ENCODE measurements at places on chromosomes 7 and 10. TPM values are rescaled to one million over a fixed set of nuclear protein-coding genes. Genes with fewer than 3 reads are reported as not detected.

- no peak overlapping the region for H3K27ac ChIP-seq
- H3K27me3 ChIP-seq: peaks cover 4% of the 10 kb centered on the region
- no peak for DNase-seq
- H3K36me3 ChIP-seq: no peaks in the 10 kb centered on the region
- no peak overlapping the region for H3K4me3 ChIP-seq
Observed at GRCh38 chr7:155222061-155222460, 75.6 kb upstream of the INSIG1 start.

GRCh38 chr10:132511121-132512051 lies 26.2 kb upstream of the INPP5A start:
- peak; percentile 18 for DNase-seq
- H3K27ac ChIP-seq: peak overlapping the region; percentile 73
- H3K4me1 ChIP-seq: no peaks in the 10 kb centered on the region
- no peaks in the 10 kb centered on the region for H3K36me3 ChIP-seq
- H3K4me3 ChIP-seq: no peak overlapping the region

- no peak overlapping the region for H3K27ac ChIP-seq
- no peaks in the 10 kb centered on the region for H3K27me3 ChIP-seq
- no peak overlapping the region for H3K4me3 ChIP-seq
- DNase-seq: no peak
- peaks cover 7% of the 10 kb centered on the region for H3K36me3 ChIP-seq
Observed at GRCh38 chr10:488081-488932, 201.2 kb downstream of the DIP2C start.

DNA sequence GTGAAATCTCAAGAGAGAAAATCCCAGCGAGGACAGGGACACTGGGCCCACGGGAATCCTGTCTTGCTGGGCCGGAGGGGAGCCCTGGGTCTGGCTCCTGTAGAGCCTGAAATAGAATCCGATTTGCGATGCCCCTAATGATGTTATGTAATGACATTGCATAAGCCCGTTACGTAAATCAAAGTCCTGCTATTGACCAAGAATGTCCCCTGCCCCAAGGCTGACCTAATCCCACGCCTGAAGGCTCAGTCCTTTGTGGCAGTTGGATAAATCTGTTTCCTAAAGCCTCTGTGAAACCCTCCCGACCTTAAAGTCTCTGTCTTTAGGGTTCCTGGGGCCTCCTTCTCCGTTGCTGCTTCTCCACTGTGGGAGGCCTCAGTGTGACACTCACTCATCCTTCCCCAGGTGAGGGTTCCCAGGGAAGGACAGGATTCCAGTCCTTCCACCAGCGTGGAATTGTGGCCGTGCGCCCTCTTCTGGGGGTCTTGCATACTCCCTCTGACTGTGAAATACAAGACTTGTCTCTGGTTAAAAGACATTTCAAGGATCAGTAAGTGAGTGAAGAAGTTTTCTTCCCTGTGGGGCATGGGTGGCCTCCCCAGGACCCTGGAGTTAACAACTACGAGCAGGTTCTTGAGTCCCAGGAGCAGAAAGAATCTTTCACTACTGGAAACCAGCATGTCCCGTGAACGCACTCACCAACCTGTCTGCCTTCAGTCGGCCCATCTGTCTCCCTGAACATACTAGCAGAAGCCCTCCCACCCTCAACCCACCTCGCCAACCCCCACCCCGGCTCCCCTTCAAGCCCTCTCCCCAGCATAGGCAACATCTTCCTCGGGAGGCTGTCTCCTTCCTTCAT lies 19.8 kb downstream of the ZNF467 start:
- no peaks in the 10 kb centered on the region for H3K36me3 ChIP-seq
- H3K4me3 ChIP-seq: no peak overlapping the region
- H3K4me1 ChIP-seq: no peaks in the 10 kb centered on the region
- no peaks in the 10 kb centered on the region for H3K27me3 ChIP-seq
- no peak overlapping the region for H3K27ac ChIP-seq

DNA sequence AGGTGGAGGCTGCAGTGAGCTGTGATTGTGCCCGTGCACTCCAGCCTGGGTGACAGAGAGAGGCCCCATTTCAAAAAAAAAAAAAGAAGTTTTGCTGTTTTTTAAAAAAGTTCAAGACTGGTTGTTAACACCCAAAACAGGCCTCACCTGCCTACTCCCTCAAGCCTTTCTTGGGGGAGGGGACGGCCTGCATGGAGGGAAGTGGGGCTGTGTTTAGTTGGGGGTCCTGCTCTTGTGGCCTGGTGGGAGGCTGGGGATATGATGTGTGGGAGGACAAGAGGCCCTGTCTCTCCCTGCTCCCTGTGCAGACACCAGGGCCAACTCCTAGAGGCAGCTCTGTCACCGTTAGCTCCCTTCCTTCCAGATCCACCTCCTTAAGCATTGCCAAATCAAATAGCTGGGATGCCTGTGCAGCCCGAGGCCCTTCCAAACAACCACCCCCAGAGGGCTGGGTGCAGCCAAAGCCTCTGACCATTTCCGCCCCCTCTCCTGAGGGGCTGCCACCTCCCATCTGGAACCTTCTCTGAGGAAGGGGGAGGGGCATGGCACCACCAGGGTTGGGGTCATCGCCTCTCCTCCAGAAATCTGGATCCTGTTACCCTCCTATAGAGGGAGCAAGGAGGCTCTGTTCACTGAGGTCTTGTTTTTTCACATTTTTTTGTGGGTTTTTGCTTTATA lies 32.9 kb upstream of the ANKRD2 start:
- no peak overlapping the region for H3K4me3 ChIP-seq
- peak overlapping the region; percentile 88 for H3K27ac ChIP-seq
- no peaks in the 10 kb centered on the region for H3K27me3 ChIP-seq
- peaks cover 59% of the 10 kb centered on the region for H3K4me1 ChIP-seq
- DNase-seq: peak; percentile 54

The ERVW-1 gene
- not detected for total RNA-seq

- H3K36me3 ChIP-seq: no peaks in the 10 kb centered on the region
- no peak overlapping the region for H3K4me3 ChIP-seq
- H3K4me1 ChIP-seq: no peaks in the 10 kb centered on the region
- DNase-seq: no peak
- H3K27ac ChIP-seq: no peak overlapping the region
Observed at GRCh38 chr10:89363729-89364442, 14.0 kb upstream of the IFIT1B start.

DNA sequence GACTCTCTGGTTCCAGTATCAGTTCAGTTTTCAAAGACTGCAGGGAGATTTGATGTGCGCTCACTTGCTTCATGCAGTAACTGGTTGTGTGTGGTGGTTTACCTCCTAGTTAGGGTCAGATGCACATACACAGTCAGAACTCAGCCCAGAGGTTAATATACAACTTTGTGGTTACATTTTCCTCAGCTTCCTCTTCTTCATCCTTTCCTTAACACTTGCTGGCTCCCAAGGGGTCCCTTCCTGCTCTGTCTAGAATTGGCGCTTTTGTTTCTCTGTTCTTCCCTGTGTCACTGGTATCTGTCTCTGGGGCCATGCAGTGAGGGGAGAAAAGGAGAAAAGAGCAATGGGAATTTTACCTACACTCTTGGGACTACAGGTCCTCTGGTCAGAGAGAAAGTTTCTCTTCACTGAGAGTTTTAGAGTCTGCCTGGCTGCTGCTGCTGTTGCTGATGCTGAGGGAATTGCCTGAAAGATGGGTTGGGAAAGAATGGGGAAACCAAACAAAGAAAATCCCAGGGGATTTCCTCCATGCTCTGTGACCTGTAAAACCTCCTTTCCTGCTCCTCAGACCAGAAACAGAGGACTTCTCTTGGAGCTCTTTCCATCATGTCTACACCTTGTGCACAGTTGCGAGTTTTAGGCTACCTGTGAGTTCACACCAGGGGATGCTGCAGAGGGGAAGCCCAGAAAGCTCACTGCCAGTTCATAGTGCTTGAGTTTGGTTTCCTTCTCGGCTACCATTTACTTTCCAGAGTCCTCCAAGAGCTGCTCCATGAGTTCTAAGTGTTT lies 74.6 kb downstream of the WDFY4 start:
- H3K27ac ChIP-seq: no peak overlapping the region
- no peak overlapping the region for H3K4me3 ChIP-seq
- no peak for DNase-seq
- H3K4me1 ChIP-seq: peaks cover 17% of the 10 kb centered on the region
- no peaks in the 10 kb centered on the region for H3K36me3 ChIP-seq

The PAPOLB gene
- total RNA-seq: 0.08 TPM

- no peaks in the 10 kb centered on the region for H3K27me3 ChIP-seq
- H3K4me1 ChIP-seq: peaks cover 14% of the 10 kb centered on the region
- H3K36me3 ChIP-seq: no peaks in the 10 kb centered on the region
- no peak for DNase-seq
Observed at GRCh38 chr7:30247541-30248401, 36.6 kb upstream of the ZNRF2 start.

DNA sequence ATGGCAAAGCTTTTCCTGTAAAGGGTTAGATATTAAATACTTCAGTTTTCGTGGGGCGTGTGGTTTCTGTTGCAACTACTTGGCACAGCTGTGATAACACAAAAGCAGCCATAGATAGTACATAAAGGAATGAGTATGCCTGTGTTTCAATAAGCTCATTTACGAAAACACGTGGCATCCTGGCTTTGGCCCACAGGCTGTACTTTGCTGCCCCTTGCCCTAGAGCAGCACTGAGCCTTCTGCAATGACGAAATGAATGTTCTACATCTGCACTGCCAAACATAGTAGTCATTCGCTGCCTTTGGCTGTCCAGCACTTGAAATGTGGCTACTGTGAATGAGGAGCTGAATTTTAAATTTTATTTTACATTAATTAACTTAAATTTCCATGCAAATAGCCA lies 376.2 kb upstream of the TPK1 start:
- H3K27me3 ChIP-seq: no peaks in the 10 kb centered on the region
- H3K27ac ChIP-seq: no peak overlapping the region
- no peaks in the 10 kb centered on the region for H3K4me1 ChIP-seq
- no peak overlapping the region for H3K4me3 ChIP-seq
- DNase-seq: no peak

The DPYSL4 gene
- total RNA-seq: 13.2 TPM

- no peak for DNase-seq
- H3K4me1 ChIP-seq: peaks cover 12% of the 10 kb centered on the region
- H3K27ac ChIP-seq: no peak overlapping the region
- H3K4me3 ChIP-seq: no peak overlapping the region
- H3K36me3 ChIP-seq: peaks cover 91% of the 10 kb centered on the region
- no peaks in the 10 kb centered on the region for H3K27me3 ChIP-seq
Observed at GRCh38 chr10:79292891-79293746, 54.1 kb upstream of the PPIF start.

GRCh38 chr7:30920584-30921539 lies 9.2 kb downstream of the AQP1 start:
- peaks cover 87% of the 10 kb centered on the region for H3K4me1 ChIP-seq
- peaks cover 38% of the 10 kb centered on the region for H3K36me3 ChIP-seq
- H3K4me3 ChIP-seq: no peak overlapping the region
- no peaks in the 10 kb centered on the region for H3K27me3 ChIP-seq
- peak overlapping the region; percentile 85 for H3K27ac ChIP-seq

The CLDN4 gene
- not detected for total RNA-seq

- H3K4me1 ChIP-seq: peaks cover 18% of the 10 kb centered on the region
- peak overlapping the region; percentile 58 for H3K27ac ChIP-seq
- no peaks in the 10 kb centered on the region for H3K36me3 ChIP-seq
Observed at GRCh38 chr10:110762849-110763211, 108.9 kb upstream of the PDCD4 start.

The TMEM229A gene
- total RNA-seq: not detected

GRCh38 chr10:75165684-75166622 lies 44.6 kb upstream of the VDAC2 start:
- H3K4me1 ChIP-seq: peaks cover 3% of the 10 kb centered on the region
- H3K36me3 ChIP-seq: peaks cover 43% of the 10 kb centered on the region
- DNase-seq: no peak
- H3K27ac ChIP-seq: no peak overlapping the region

The MKX gene
- total RNA-seq: not detected

- H3K27me3 ChIP-seq: no peaks in the 10 kb centered on the region
- H3K4me3 ChIP-seq: no peak overlapping the region
- no peak for DNase-seq
- H3K4me1 ChIP-seq: no peaks in the 10 kb centered on the region
- no peak overlapping the region for H3K27ac ChIP-seq
Observed at GRCh38 chr7:108869070-108869469, 299.4 kb downstream of the DNAJB9 start.

DNA sequence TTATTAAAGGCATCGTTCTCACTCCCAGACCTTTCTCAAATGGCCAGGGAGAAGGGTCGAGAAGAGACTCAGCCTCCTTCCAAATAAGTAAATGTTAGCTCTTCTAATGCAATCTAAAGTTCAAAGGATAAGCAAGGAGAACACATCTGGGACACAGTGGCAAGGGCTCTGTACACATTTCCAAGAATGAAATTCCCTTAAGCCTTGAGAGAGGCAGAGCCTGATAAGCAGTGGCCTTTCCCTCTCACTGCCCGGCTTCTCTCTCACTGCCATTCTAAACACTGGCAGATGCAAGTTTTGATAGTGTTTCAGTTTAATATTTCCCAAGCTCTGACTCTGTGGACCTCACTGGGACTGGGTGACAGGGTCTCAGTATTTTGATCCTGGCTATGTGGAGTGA lies 35.1 kb upstream of the EXOC4 start:
- no peaks in the 10 kb centered on the region for H3K36me3 ChIP-seq
- no peak for DNase-seq
- H3K4me3 ChIP-seq: no peak overlapping the region
- no peak overlapping the region for H3K27ac ChIP-seq
- H3K27me3 ChIP-seq: no peaks in the 10 kb centered on the region
- H3K4me1 ChIP-seq: no peaks in the 10 kb centered on the region

GRCh38 chr7:22420008-22420407 lies 63.1 kb upstream of the RAPGEF5 start:
- no peak overlapping the region for H3K4me3 ChIP-seq
- H3K4me1 ChIP-seq: no peaks in the 10 kb centered on the region
- H3K36me3 ChIP-seq: no peaks in the 10 kb centered on the region
- H3K27ac ChIP-seq: no peak overlapping the region
- no peak for DNase-seq
- no peaks in the 10 kb centered on the region for H3K27me3 ChIP-seq

- H3K4me3 ChIP-seq: no peak overlapping the region
- H3K27me3 ChIP-seq: no peaks in the 10 kb centered on the region
- no peaks in the 10 kb centered on the region for H3K36me3 ChIP-seq
- H3K4me1 ChIP-seq: no peaks in the 10 kb centered on the region
Observed at GRCh38 chr7:40921589-40922315, 781.1 kb downstream of the INHBA start.

The PLCE1 gene
- 9.7 TPM for total RNA-seq

GRCh38 chr7:96121752-96122151 lies 200.1 kb downstream of the SLC25A13 start:
- H3K4me3 ChIP-seq: no peak overlapping the region
- no peak overlapping the region for H3K27ac ChIP-seq
- no peak for DNase-seq
- H3K4me1 ChIP-seq: no peaks in the 10 kb centered on the region

The OR2A12 gene
- not detected for total RNA-seq
